ENCODE measurements at places on chromosomes 2 and 18.

GRCh38 chr2:72815655-72816278 lies 10.1 kb downstream of the EXOC6B start:
- no peak for DNase-seq

- DNase-seq: peak; percentile 24
These were observed 3.5 kb upstream of the RNU4ATAC start for GRCh38 chr2:121527009-121527682.

- DNase-seq: no peak
These were observed 9.7 kb downstream of the CTAGE1 start for GRCh38 chr18:22408059-22408458.

GRCh38 chr2:240934701-240935102 lies 28.6 kb downstream of the CROCC2 start:
- no peak for DNase-seq

DNA sequence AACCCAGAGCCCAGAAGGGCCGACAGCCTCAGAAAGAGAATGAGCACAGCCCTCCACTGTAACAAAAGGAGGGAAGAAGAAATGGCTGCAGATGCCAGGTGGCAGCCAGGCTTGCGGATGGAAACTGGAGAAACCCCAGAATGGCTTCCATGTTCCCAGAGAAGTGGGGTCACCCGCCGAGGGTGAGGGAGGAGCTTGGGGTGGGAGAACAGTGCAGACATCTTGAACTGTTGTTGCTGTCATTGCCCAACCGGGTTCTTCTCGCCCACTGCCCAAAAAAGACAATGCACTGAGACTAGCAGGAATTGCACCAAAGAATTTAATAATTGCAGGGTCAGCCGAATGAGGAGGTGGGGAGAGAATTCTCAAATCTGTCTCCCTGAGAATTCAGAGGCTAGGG lies 223.2 kb upstream of the RAB6C start:
- no peak for DNase-seq

DNA sequence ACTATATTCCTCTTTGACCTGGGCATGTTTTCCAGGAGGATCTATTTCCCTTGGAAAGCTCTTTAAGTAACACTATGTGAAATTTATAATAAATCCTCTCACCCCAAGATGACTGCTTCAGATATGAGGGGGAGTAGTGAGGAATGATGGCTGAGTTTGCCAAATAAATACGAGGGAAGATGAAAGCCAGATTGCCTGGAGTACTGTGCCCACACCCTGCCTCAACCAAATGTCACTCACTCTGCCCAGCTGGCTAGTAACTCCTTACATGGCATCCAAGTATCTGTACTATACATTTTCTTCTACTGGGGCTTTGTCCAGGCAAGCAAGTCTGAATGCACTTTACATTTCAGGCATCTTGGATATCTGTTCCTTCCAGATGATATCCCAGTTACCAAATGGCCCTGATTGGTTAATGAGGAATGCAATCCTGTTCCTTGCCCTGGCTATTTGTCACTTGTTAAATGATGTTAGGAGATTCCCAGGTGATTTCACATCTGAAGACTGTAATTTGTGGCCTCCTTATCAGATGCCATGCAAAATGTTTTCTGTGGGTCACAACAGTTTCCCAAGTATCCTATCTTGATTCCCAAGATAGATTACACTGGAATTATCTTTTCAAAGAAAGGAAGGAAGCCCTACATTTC lies 191.8 kb downstream of the IKZF2 start:
- DNase-seq: no peak

- DNase-seq: no peak
These were observed 34.0 kb upstream of the KLF11 start for GRCh38 chr2:10009271-10009810.

GRCh38 chr18:14974576-14974975 lies 226.6 kb downstream of the ANKRD30B start:
- DNase-seq: no peak

GRCh38 chr2:173696274-173696673 lies 268.9 kb downstream of the SP3 start:
- DNase-seq: no peak

DNA sequence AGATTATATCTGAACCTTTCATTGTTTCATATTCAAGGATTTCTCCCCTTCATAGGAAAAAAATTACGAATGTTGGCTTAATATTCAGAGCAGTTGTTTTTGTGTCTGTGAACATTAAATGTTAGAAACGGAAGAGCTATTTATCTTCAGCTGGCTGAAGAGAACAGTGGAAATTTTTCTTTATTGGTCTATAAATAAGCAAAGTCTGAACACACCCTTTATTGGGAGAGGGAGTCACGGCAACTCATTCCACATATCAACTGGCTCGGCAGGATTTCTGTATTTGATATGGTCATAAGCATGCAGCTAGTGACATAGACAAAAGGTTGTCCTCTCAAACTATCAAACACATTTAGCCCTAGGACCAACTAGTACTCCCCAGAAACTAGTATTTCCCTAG lies 468.4 kb upstream of the HNRNPA3 start:
- no peak for DNase-seq

GRCh38 chr2:86079981-86080911 lies 25.4 kb downstream of the POLR1A start:
- DNase-seq: peak; percentile 64

DNA sequence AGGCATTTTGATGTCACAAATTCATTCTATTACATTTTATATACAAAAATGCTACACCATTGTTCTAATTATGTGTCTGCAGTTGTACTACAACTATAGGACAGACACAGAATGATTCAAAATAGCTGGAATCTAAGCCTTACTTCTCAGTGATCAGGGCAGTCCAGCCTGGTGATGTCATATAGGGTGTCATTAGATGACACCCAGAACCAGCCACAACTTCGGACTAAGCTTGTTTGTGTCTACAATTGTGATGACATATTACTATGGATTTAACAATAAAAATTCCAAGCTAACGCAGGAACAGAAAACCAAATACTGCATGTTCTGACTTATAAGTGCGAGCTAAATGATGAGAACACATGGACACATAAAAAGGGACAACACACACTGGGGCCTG lies 31.0 kb downstream of the M1AP start:
- DNase-seq: no peak

DNA sequence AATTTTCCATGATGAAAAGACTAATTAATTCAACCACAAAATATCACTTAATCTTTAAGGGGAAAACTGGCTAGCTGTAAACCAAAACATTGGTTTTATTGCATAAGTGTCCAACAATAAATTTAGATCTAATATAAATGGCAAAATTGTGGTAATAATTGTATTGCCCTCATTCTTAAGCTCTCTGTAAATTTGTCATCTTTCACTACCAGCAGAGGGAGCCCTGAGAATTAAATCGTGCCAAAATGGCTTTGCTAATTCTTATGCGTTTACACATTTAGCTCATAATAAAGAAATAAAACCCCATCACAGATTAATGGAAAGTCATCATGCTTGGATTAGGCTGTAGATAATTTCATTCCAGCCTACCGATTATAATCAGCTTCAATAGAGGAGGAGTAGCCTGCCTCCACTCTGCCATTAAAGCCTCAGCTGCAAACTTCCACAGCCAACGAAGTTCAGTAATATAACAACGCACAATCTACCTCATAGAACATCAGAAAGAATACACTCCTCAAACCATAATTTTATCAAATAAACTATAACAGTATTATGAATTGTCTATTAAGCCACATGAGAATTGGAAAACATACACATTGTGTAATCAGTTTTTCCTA lies 70.0 kb upstream of the ATP5MC3 start:
- DNase-seq: no peak

DNA sequence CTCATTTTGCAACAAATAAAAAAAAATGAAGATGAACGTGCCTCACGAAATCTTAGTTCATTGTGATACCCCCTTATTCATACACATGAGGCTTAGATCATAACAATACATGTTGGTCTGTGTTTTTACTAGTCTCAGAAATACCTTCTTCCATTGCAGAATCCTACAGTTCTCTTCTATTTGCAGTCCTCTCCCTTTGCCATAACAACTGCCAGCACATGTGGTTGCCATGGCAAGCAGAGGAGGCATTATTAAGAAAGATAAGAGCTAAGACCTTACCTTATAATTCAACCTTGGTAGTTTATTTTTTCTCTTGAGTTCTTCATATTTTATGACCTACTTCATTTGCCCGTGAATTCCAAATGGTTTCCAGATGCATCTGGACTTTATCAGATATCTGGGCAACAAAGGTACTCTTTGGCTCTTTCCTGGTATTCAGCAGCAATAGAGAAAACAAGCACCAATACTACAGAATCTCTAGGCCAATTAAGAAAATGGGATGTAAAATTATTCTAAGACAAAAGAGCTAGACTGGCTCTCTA lies 524.0 kb downstream of the CMPK2 start:
- DNase-seq: no peak

DNA sequence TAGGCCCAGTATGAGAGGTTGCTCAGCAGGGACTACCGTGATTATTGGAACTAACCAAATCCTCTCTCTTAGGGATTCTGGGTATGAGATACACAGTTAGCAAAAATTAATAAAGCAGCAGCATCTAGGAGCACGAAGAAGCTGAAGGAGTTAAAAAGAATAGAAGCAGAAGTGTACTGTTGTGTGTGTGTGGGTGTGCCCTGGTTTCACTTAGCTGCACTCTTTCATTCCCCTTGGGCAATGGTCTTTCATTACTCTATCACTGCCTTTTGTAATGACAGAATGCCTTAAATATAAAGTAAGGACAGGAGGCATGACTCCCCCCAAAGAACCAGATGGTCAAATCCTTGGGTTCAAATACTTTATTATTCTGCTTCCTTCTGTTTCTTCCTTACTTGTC lies 115.9 kb upstream of the CD302 start:
- no peak for DNase-seq

- DNase-seq: no peak
These were observed 162.9 kb upstream of the KYNU start for GRCh38 chr2:142714600-142714999.

DNA sequence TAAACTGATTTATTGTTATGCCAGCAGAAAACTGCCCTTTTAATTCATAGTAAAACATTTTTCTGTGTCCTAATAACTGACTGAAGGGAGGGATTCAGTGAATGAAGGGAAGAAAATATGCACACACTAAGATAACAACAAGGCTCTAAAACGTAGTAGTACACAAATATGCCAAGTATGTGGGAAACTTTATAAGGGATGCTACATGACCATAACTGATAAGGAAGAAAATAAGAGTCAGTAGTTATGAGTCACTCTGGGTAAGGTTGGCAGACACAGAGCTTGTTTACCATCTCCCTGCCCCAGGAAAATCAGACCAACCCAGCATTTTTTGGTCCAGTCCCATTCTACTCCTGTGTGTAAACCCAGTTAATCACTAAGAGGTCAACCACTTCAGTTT lies 124.2 kb downstream of the RPRM start:
- DNase-seq: no peak

GRCh38 chr18:56702946-56703345 lies 51.8 kb downstream of the WDR7 start:
- no peak for DNase-seq

Measured in stimulated activated CD8-positive, alpha-beta memory T cell treated with anti-CD3 and anti-CD28 coated beads, Interleukin-4, amount 100 ng/mL, for 24 hours (primary cell).